ENCODE measurements at places on chromosomes 11 and 22.

DNA sequence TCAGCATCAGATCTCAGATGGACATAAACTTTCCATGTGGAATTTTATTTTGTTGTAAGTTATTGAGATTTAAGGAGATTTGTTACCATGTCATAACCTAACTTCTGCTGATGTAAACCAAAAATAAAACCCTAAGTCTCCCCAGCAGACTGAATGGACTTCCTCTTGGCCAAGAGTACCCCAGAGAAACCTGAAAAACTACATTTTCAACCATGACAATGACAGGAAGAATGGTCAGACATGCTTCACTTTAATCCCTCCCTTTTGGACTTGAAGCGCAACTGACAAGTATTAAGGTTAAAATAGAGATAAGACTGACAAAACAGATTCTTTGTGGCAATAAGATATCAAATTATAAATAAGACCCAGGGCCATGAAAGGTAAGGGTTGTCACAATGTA is 579.7 kb upstream of the RAG2 start:
- no peaks in the 10 kb centered on the region for H3K27me3 ChIP-seq
- no peak for DNase-seq
- no peaks in the 10 kb centered on the region for H3K36me3 ChIP-seq
- no peak overlapping the region for H3K27ac ChIP-seq
- no peak overlapping the region for H3K4me3 ChIP-seq
- no peaks in the 10 kb centered on the region for H3K4me1 ChIP-seq

GRCh38 chr11:61883327-61883726 is 8.0 kb downstream of the FADS3 start:
- H3K36me3 ChIP-seq, result peaks cover 16% of the 10 kb centered on the region
- H3K27ac ChIP-seq, result no peak overlapping the region
- no peaks in the 10 kb centered on the region for H3K4me1 ChIP-seq
- DNase-seq, result no peak

DNA sequence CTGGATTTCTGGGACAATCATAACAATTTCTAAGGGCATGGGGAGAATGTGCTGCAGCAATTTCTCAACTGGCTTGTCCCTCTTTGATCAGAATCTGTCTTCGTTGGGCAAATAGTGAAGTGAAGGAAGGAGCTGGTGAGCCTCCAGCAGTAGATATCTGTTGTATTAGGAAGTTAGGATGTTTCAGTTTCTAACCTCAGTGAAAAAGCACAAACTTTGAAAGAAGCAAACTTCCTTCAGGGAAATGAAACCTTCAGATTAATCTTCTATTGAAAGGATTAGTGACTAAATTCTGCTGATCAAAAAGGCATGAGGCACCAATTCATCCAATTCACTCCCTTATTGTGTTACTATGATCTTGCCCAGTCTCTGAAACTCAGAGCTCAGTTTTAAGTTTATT is 24.3 kb downstream of the LMO2 start:
- no peak overlapping the region for H3K4me3 ChIP-seq
- H3K36me3 ChIP-seq, result no peaks in the 10 kb centered on the region
- no peaks in the 10 kb centered on the region for H3K27me3 ChIP-seq
- no peak for DNase-seq

DNA sequence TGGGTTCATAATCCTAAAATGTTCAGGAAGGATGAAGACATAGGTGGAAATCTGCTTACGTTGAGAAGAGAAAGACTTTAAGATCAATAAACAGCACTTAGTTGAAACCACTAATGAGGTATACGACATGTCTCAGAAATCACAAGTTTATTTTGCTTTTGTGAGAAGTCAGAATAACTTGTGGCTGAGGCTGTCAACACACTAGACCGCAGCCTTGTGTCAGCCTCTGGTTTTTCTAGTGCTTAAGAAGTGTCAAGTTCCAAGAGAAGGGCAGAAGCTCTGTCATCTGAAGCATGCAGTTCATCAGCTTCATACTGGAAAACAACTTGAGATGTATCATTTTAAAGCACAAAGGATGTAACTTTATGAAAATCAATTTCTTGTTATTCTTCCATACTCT is 420.9 kb downstream of the METTL15 start:
- no peaks in the 10 kb centered on the region for H3K4me1 ChIP-seq
- H3K4me3 ChIP-seq, result no peak overlapping the region
- no peak overlapping the region for H3K27ac ChIP-seq
- DNase-seq, result no peak
- no peaks in the 10 kb centered on the region for H3K36me3 ChIP-seq

- no peaks in the 10 kb centered on the region for H3K4me1 ChIP-seq
- DNase-seq, result no peak
- no peak overlapping the region for H3K27ac ChIP-seq
- H3K4me3 ChIP-seq, result no peak overlapping the region
Observed at GRCh38 chr22:37148742-37149665, 712 bp downstream of the IL2RB start.

GRCh38 chr11:19803506-19803998 is 90.9 kb downstream of the NAV2 start:
- no peak overlapping the region for H3K4me3 ChIP-seq
- H3K36me3 ChIP-seq, result no peaks in the 10 kb centered on the region
- H3K27ac ChIP-seq, result no peak overlapping the region
- no peak for DNase-seq

DNA sequence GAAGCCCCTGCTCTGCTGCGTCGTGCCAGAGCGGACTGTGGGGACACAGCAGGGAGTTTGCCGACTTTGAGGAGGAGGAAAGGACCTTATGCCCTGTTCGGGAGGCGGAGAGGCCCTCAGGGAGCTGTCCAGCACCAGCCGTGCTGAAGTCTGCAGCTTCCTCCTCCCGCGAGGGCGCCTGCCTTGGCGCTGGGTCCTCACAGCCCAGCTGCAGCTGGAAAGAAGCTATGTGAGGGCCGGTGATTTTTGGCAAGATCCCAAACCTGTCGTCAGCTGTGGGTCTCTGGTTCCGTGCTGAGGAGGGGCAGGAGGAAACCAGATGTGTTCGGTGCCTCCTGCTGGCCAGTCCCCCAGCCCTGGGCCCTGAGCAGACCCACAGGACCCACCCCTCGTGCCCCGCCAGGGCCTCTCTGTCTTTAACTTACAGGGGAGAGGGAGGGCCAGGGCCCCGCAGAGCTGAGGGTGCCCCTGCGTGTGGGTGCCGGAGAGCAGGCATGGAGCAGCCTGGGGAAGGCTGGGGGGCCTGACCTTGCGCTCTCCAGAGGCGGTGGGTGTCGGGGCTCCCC is 12.0 kb downstream of the BRSK2 start:
- DNase-seq, result peak; percentile 39
- no peak overlapping the region for H3K27ac ChIP-seq
- no peak overlapping the region for H3K4me3 ChIP-seq
- no peaks in the 10 kb centered on the region for H3K4me1 ChIP-seq
- no peaks in the 10 kb centered on the region for H3K36me3 ChIP-seq

DNA sequence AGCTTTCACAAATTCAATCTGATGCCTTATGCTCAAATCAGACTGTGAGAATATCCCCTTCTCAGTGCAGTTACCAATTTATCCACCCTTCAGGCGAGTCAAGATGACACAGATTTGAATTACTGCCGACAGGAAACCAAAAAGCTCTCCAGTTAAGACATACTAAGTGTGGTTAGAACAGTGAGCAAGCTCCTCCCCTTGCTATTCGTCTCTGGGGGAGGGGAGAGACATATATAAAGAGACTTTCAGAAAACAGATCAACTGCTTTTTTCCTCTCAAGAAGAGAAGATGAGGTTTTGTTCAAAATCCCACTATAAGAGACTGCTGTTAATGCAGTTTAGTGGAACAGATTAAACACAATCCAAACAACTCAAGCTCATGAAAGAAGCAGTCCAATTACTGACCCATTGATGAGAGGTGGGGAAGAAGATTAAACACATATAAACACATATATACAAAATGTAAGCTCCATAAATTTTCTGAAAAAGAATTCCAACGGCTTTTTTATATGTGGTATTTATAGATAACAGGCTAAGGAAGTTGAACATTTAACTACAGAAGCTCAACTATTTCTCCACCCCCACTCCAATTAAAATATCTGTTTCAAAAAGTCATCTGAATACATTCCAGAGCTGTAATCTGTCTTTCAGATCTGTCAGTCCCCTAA is 102.7 kb downstream of the MRTFA start:
- H3K4me3 ChIP-seq, result peak overlapping the region; percentile 49
- H3K27ac ChIP-seq, result peak overlapping the region; percentile 81
- no peaks in the 10 kb centered on the region for H3K36me3 ChIP-seq
- no peak for DNase-seq
- no peaks in the 10 kb centered on the region for H3K27me3 ChIP-seq

- H3K36me3 ChIP-seq, result no peaks in the 10 kb centered on the region
- no peak overlapping the region for H3K4me3 ChIP-seq
- H3K4me1 ChIP-seq, result no peaks in the 10 kb centered on the region
- H3K27me3 ChIP-seq, result no peaks in the 10 kb centered on the region
- DNase-seq, result no peak
Observed at GRCh38 chr11:124961972-124962609, 8.1 kb downstream of the CCDC15 start.

GRCh38 chr22:44819966-44820631 is 67.7 kb downstream of the ARHGAP8 start:
- H3K4me1 ChIP-seq, result no peaks in the 10 kb centered on the region
- no peak for DNase-seq
- no peaks in the 10 kb centered on the region for H3K36me3 ChIP-seq
- peaks cover 17% of the 10 kb centered on the region for H3K27me3 ChIP-seq
- H3K4me3 ChIP-seq, result no peak overlapping the region

DNA sequence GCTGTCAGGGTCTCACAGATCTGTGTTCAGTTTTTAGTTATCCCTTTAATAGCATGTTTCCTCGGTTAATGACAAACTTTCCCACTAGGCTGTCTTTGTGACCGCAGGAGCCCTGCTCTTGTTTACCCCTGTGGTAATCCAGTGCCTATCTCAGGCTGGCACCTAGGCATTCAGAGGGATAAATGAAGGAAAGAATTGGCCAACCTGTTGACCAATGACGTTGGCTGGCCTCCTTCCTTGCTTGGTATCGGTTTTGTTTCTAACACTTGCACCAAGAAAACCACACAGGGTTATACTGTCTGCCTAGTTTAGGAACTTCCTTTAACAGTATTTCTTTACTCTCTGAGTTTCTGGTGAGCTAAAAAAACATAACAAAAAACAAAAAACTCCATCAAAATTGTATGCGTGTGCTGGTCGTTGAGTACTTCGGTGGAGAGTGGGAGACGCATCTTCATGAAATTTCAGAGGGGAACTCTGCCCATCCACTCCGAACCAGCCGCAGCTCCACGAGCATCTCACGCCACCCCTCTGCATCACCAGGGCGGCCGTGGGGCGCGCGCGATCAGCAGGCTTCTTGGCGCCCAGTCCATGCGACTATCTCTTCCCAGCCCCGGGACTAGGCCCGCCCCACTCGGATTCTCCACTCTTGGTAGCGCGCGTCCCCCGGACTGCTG is 563 bp upstream of the ENDOD1 start:
- no peaks in the 10 kb centered on the region for H3K36me3 ChIP-seq
- H3K27me3 ChIP-seq, result no peaks in the 10 kb centered on the region
- peak overlapping the region; percentile 84 for H3K27ac ChIP-seq
- no peaks in the 10 kb centered on the region for H3K4me1 ChIP-seq
- peak overlapping the region; percentile 91 for H3K4me3 ChIP-seq
- DNase-seq, result no peak

- H3K36me3 ChIP-seq, result peaks cover 2% of the 10 kb centered on the region
- DNase-seq, result no peak
- no peaks in the 10 kb centered on the region for H3K27me3 ChIP-seq
- H3K4me1 ChIP-seq, result peaks cover 30% of the 10 kb centered on the region
- no peak overlapping the region for H3K4me3 ChIP-seq
Observed at GRCh38 chr22:46829117-46829891, 66.9 kb downstream of the TBC1D22A start.

DNA sequence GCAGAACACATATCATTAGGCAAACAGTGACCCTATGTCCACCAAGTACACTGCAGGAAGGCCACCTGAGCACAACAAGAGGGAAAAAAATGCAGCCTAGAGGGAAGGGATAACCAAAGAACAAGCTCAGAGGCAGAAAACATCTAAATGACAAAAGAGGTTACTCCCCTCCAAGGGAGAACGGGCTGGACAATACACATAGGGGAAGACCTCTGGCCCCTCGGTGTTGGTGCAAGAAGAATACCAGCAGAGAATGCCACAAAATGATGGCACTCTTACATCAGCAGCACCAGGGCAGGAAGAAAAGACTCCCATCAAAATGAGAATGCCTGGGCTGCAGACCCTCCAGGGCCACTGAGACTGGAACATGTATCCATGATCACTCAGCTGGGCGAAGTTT is 66.6 kb upstream of the OPCML start:
- H3K27me3 ChIP-seq, result no peaks in the 10 kb centered on the region
- no peak for DNase-seq
- no peak overlapping the region for H3K27ac ChIP-seq
- H3K36me3 ChIP-seq, result no peaks in the 10 kb centered on the region

DNA sequence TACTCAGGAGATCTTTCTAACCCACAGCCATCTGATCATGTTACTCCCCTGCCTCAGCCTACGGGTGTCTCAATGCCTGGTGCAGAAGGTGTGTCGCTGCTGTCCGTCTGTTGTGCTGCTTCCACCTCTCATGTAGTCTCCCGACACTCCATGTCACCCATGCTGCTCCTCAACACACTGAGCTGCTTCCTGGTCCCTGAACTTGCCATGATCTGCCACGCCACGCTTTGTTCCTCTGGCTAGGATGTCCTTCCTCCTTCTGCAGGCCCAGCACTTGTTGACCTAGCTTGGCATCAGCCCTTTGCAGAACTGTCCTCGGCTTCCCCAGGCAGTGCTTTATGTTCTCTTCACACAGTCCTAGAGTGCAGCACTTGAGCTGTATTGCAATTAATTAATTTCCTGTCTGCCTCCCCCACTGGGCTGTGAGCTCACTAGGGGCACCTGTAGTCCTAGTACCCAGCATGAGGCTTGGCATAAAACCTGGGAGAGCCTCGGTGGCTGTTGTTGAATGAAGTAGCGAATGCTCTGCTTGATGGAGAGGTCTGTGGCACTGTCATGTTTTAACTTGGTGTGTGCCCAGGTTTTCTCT is 9.5 kb downstream of the GTPBP1 start:
- H3K4me1 ChIP-seq, result peaks cover 18% of the 10 kb centered on the region
- DNase-seq, result no peak
- no peak overlapping the region for H3K4me3 ChIP-seq
- peaks cover 19% of the 10 kb centered on the region for H3K36me3 ChIP-seq

GRCh38 chr11:9377036-9377435 is 7.4 kb upstream of the IPO7 start:
- H3K27ac ChIP-seq, result no peak overlapping the region
- DNase-seq, result no peak
- H3K4me3 ChIP-seq, result no peak overlapping the region
- no peaks in the 10 kb centered on the region for H3K27me3 ChIP-seq
- H3K36me3 ChIP-seq, result no peaks in the 10 kb centered on the region

- H3K4me1 ChIP-seq, result no peaks in the 10 kb centered on the region
- no peak overlapping the region for H3K27ac ChIP-seq
- peaks cover 18% of the 10 kb centered on the region for H3K27me3 ChIP-seq
- H3K36me3 ChIP-seq, result no peaks in the 10 kb centered on the region
Observed at GRCh38 chr11:117523680-117524079, 196.0 kb downstream of the CEP164 start.

DNA sequence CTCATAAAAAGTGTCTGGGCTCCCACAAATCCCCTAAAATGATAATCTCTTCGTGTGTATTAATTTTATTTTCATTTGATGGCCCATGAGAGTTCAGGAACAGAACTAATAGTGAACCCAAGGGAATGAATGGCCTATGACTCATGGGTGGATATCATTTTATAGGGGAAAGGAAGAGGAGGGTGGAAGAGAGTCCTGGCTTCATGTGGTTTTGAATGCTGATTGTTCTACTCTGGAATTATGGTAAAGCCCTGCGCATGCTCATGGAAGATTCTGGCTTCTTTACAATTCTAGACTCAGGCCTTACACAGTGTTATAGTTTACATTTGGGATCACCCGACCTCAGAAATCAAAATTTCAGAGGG is 35.2 kb downstream of the MAML2 start:
- H3K4me1 ChIP-seq, result peaks cover 56% of the 10 kb centered on the region
- no peaks in the 10 kb centered on the region for H3K27me3 ChIP-seq

Data from tibial artery (tissue), 4 donors.